H9 (cell line): ENCODE measurements at places on chromosomes 3 and 15. TPM values are rescaled to one million over a fixed set of nuclear protein-coding genes. Genes with fewer than 3 reads are reported as not detected.

GRCh38 chr3:177197727-177198460, 612 bp upstream of the TBL1XR1 start:
- no peak for DNase-seq

DNA sequence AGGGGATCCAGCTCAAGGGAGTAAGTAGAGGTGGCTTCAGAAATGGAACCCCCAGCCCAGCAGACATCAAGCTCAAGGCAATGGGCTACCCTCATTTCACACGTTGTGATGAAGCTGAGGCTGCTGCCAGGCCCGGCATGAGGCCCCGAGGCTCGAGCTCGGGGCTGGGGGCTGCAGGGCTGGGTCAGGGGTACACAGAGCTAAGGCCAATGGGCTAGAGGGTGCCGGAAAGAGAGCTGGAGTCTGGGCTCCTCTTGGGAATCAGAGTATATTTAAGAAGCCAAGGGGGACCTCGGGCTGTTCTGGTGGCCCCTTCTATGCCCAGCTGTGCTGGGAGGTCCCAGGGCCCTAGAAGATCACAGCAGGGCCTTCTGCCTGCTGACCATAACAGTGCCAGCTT, 7.4 kb downstream of the PRSS50 start:
- no peak for DNase-seq

DNA sequence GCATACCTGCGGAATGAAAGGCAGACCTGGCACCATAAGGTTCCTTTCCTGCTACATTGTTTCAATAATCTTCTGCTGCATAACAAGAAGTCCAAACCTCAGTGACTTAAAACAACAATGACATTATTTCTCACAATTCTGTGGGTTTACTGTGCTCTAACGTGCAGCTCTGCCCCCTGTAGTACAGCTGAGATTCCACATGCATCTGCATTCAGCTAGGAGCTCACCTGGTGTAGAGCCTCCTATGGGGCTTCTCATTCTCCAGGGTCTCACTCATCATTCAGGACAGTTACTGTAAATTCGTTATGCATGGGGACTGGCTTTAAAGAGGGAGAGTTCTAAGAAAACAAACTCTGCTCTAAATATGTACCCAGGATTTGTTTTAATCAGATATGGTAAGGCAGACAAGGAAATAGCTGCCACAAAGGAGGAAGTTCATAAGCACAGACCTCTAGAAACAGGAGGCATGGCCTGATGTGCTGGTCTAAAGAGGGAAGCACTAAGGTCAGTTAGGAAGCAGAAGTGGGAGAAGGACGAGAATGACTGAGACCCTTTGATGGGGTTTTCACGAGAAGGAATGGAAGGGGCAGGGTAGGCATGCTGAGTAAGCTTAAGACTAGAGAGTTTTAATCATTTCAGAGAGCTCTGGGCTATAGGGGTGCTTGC, 347.0 kb downstream of the NEK10 start:
- peak; percentile 43 for DNase-seq

DNA sequence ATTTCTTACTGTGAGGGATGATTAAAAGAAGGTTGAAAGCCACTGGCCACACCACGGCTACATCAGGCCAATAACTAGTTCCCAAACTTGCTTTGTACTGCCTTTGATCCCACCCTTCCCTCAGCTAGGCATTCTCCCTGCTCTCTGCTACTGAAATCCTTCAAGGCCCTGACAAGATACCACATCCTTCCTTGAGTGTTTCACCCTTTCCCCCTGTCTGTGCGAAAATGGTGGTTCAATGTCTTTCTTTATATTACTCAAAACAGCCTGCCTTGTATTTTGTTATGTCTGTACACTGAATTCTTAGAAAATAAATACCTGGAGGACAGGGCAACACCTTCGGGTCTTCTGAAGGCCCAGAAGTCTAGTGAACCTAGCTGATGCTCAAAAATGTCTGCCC, 932 bp upstream of the VPS8 start:
- no peak for DNase-seq

ICE2 gene
- 75.5 and 76.3 TPM in 2 replicates for total RNA-seq

SPINT1 gene
- total RNA-seq: 129 and 130 TPM in 2 replicates
